ENCODE measurements at places on chromosomes 16 and 17. TPM values are rescaled to one million over a fixed set of nuclear protein-coding genes. Genes with fewer than 3 reads are reported as not detected.

DNA sequence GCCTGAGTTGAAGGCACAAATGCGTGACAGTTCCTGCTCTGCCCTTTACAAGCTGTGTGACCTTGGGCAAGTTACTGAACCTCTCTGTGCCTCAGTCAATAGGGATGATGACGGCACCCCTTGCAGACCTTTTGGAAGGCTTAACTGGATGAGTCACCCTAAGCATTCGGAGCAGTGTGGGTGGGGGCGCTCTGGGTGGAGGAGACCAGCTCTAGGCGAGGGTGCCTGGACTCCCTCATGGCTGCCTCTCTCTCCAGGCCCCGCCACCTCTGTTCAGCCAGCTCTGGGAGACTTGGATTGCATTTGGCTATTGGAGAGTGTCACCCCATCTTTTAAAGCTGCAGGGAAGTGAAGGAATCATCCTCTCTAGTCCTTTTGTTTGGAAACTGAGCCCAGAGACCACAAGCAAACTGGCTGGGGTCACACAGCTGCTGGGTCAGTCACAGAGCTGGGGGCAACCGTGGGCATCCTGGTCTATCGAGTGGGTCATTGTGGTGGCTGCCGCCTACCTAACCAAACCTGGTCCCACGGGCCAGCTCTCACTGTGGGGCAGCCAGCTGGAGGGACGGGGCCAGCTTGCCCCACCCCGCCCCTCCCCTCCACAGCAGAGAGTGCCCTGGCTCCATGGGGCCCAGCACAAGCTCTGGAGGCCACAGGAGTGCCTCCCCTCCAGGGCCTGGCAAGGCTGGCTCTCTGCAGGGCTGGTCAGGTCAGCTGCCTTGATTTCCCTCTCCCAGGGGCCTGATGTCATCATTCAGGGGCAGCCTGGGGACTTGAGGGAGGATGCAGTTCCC lies 20.2 kb upstream of the GSE1 start:
- no peak for DNase-seq

- peak; percentile 70 for DNase-seq
Observed at GRCh38 chr17:58335779-58336455, 7.3 kb upstream of the TSPOAP1 start.

DNA sequence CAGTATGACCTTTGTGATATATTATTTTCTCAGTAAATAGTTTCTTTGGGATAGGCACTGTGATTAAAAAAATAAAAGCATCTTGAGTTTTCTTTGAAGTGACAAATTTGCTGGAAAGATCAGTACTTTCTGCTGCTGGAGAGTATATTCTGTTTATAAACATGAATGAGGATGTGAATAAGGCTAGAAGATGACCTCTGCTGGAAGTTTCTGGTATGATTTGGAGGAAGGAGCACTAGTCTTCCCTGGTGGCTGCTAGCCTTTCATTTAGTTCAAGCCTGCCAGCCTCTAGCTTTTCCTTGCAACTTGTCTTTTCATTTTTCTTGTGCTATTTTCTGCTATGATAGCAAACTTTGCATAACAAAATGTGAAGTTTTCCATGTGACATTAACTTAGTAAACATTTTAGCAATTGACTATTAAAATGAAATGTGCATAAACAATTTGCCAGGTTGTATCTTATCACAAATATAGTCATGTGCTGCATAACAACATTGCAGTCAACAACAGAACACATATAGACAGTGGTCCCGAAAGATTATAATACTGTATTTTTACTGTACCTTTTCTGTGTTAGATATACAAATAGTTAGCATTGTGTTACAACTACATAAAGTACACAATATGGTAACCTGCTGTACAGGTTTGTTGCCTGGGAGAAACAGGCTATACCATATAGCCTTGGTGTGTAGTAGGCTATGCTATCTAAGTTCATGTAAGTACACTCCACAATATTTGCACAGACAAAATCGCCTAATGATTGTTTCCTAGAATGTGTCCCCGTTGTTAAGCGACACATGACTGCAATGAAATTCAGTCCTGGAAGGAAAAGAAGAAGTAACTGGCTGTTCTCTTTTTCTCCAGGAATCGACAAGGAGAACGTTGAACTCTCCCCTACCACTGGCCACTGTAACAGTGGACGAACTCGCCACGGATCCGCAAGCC lies 18.1 kb upstream of the RAB11FIP4 start:
- no peak for DNase-seq

GRCh38 chr17:35977509-35977908 lies 3.8 kb downstream of the CCL16 start:
- DNase-seq: no peak

DNA sequence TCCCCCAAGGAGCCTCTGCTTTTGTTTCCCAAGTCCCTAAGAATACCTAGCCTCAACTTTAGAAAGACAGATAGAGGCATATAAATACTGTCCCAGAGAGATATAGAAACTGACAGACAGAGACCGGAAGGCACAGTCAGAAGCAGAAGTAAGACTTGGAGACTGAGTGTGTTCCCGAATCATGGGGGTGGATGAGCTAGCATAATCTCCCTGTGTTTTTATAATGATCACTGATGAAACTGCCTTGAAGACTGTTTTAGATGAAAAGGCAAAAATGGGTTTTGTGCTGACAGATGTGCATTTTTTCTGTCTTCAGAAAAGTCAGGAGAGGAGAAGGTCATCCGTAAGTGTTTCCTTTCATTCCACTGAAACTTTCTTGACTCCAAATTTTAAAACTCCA lies 8.3 kb upstream of the PSMD3 start:
- no peak for DNase-seq

- no peak for DNase-seq
Observed at GRCh38 chr16:67393788-67394154, 473 bp upstream of the TPPP3 start.

GRCh38 chr17:17151541-17151940 lies 54.6 kb downstream of the PLD6 start:
- DNase-seq: no peak

Gene SIAH1
- 25.6 TPM for total RNA-seq

Gene SRCIN1
- 1.2 TPM for total RNA-seq

Gene ZSWIM7
- 16.5 TPM for total RNA-seq

Gene ZP2
- not detected for total RNA-seq

Gene UNC13D
- total RNA-seq: 7.3 TPM

Gene EMC8
- total RNA-seq: 19.4 TPM

Gene PERCC1
- not detected for total RNA-seq

Gene CMTM2
- total RNA-seq: not detected

Measured in posterior vena cava (tissue), 2 donors.